Stimulated activated CD4-positive, alpha-beta T cell treated with anti-CD3 and anti-CD28 coated beads, Interleukin-1b, Interleukin-23, amount 100 ng/mL, for 48 hours (primary cell): ENCODE measurements at places on chromosomes 2 and 18.
A peak's percentile ranks its signal among the peaks of the same experiment; 100 is the strongest.

DNA sequence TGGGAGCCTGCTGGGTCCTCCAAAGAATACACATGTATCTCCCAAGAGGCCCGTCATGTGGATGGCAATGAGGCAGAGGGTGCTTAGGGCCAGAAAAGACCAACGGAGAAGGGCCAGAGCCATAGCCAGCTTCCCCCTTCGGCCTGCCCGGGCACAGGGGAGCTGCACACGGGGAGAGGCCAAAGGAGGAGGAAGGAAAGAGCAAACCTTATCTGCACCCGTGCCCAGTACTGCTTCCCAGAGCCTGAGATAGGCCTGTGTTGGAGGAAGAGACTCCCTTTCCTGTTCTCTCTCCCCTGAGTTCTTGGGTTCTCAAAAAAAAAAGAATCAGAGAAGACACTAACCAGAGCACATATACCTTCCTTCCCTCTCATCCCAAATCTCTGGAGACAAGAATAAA is 250.3 kb downstream of the ANAPC1 start:
- no peak for DNase-seq

GRCh38 chr2:62724886-62725711 is 19.6 kb downstream of the EHBP1 start:
- peak; percentile 17 for DNase-seq

- no peak for DNase-seq
These were observed 81.9 kb downstream of the LRRTM1 start for GRCh38 chr2:80222644-80223043.

- no peak for DNase-seq
These were observed 25.1 kb upstream of the SGPP2 start for GRCh38 chr2:222399038-222399783.

DNA sequence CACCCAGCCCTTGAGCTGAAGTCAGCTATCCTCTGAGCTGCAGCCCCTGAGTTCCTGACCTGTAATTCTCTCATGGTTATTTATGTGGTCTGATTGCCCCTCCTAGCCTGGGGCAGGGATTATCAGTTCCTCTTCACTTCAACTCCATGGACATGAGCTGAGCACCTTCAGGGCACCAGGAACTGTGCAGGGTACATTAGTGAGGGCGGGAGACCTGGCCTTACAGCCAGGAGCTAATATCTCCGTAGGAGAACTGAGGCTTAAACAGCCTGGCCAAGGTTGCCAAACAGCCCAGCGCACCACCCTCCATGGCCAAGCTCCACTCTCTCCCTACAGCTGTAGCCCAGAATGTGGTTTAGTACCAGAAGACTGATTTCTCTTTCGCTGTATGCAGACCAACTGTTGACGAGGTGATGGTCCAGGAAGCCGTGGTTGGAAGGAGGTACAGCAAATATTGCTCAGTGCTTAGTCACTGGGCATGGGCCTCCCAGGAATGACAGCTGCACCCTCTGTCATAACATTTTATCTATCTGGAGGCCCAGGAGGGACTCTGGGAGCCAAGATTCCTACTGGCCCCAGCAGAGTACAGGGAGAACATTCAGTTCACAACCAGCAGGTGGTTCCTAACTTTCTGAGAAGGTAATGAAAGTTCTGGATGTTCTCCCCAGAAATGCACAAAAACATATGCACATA is 228.7 kb upstream of the SIX2 start:
- DNase-seq, result peak; percentile 33

GRCh38 chr18:31634331-31634713 is 42.6 kb downstream of the TTR start:
- DNase-seq, result no peak

GRCh38 chr18:7958081-7958896 is 391.2 kb downstream of the PTPRM start:
- no peak for DNase-seq

GRCh38 chr2:180405520-180405919 is 398.4 kb upstream of the CWC22 start:
- no peak for DNase-seq

DNA sequence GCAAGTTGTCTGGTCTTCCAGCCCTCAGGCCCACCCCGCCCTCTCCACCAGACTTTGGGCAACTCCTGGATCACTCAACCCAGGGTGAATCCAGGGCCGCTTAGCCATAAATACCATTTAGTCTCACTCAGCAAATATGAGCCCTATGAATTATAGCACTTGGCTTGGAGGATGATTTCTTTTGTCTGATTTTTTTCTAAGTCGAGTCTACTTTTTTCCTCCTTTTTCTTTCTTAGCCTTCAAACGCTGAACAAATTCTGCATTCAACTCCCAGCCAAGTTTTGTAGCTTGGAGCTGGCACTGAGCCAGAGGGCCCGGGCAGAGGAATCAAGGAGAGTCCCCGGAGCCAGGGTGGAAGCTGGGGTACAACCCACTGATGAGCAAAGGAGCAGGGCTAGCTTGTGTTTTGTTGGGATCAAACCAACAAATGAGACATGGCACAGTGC is 48.7 kb downstream of the SERTAD2 start:
- DNase-seq, result no peak

DNA sequence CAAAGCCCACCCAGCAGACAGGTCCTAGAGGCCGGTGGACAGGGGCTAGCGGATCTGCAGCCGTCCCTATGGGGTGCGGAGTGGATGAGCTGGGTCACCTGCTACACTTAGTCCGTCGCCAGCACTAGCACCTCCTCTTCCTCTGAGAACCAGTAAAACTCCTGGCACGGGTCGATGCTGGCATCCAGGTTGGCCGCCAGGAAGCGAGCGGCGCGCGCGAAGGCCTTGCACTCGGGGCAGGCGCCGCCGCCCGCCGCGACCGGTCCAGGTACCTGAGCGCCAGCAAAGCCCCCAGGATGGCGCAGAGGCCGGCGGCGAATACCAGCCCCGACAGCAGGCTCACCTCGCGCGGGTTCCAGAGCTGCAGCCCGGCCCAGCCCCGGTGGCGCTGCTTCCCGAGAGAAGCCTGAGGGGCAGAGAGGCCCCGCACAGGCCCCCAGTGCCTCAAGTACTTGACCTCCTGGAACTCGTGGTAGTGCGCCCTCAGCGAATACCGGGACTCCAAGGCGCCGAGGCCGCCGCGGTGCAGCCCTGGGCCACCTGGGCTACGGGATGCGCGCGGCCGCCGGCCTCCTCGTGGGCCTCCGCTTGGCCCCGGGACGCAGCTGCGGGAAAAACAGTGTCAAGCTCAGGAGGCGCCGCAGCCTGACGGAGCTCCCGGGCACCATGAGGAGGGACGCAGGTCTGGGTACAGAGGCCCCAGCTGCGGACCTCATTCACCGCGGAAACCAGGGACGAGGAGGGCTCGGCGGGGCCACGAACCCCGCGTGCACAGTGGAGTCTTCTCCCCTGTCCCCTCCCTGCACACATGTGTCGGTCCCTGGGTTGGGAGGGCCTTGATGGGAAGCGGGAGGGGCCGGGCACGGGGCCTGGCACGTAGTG is 27.5 kb upstream of the ALPP start:
- no peak for DNase-seq

DNA sequence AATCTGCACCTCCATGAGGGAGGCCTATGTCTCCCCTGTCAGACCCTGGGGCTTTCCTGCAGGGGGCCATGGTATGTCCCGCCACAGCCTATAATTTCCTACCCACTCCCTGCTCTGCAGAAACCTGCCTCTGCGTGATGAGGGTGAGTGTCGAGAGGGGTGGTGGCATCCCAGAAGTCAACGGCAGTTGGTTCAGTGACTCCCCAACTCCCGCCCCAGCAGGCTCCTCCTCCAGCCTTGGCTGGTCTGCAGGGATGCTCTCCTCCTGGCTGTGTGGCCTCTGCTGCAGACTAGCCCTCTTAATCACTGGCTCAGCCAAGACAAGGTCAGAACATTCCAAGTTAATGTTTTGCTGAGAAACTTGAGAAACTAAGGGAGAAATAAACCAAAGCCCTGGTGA is 13.3 kb downstream of the CELF4 start:
- DNase-seq, result no peak

GRCh38 chr2:152222975-152223637 is 47.5 kb upstream of the STAM2 start:
- DNase-seq, result no peak

DNA sequence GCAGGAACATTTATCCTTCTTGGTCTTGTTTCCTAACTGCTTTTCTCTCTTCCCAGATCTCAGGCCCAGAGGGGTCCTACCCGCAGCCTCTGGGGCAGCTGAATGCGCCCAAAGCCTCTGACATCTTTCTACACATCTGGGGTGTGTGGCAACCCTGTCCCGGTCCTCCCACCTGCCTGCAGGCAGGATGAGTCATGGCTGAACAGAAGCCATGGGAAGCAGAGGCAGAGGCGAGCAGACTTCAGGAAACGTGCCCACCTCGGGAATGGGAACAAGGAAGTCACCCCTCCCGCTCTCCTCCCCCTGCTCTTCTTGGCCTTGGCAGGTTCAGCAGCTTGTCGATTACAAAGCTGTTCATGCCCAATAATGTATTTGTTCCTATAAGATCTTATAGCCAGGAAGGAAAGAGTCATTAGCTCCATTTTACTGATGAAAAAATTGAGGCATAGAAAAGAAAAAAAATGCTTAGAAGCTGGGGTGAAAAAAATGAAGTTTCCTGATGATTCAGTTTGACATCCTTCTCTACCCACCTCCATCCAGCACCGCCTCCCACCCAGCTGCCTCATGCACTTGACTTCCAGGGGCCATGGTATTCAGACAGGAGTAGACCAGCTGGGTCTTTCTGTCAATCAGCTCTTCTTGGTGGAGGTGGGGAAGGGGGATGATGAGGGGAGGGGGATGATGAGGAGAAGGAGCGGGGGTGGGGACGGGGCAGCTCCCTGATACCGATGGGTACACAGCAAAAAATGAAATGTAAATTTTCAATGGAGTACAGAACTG is 10.4 kb upstream of the KCNF1 start:
- no peak for DNase-seq

DNA sequence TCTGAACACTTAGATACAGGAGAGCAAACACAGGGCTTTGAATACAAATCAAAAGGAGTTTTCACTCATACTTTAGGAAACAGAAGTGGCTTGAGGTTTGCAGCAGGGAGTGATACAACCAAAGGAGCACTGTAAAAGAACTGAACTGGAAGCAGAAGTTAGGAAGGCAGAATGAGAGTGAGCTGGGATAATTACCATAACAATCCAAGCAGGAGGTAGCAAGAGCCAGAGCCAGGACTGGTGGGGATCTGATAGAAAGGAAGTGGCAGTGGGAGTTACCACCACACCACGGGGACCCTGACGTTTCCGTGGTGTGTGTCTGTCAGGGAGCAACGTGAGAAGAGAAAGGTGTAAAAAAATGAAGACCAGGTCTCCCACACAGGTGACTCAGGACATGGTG is 81.3 kb upstream of the EPB41L3 start:
- DNase-seq, result no peak

GRCh38 chr18:24968238-24968775 is 383.7 kb downstream of the ZNF521 start:
- no peak for DNase-seq

DNA sequence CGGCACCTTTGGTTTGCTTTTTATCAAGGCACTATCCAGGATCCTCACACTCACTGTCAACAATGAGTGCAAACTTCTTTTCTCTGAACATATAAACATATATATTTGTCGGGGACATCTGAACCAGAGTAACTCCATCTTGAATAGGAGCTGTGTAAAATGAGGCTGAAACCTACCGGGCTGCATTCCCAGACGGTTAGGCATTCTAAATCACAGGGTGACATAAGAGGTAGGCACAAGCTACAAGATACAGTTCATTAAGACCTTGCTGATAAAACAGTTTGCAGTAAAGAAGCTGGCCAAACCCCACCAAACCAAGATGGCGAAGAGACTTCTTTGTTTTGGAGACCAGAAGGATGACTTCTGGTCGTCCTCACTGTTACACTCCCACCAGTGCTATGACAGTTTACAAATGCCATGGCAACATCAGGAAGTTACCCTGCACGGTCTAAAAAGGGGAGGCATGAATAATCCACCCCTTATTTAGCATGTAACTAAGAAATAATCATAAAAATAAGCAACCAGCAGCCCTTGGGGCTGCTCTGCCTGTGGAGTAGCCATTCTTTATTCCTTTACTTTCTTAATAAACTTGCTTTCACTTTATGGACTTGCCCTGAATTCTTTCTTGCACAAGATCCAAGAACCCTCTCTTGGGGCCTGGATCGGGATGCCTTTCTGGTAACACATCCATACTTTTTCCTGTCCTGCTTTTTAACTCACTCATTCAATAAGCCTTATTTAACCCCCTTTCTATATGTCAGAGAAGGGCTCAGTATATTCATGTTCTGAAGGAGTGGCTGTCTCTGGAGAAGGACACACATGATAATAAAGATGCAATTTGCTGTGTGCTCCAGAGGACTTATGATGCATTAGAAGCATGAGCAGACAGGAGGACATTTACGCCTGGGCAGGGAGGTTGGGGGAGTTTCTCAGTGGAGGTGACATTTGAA is 65.4 kb downstream of the TACR1 start:
- no peak for DNase-seq

GRCh38 chr18:54906331-54907185 is 52.7 kb downstream of the CCDC68 start:
- no peak for DNase-seq
